ENCODE measurements at places on chromosomes 4 and X.

DNA sequence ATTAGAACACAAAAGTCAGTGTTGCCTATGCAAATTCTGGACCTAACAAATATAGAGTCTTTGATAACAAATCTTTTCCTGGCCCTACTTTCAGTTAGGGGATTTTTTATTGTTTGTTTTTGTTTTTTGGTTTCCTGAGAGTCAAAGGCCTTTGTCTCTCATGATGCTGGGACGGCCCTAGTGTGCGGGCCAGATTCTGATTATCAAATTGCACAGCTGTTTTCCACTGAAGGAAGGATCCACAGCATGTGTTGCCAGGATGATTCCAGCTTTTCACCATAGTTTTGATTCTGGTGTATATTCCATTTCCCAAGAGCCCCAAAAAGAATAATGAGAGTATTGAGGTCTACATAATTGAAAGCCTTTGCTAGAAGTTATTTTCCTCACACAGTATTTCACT, 248.2 kb downstream of the CAMK2D start:
- DNase-seq, result no peak

- DNase-seq, result no peak
These were observed 33.3 kb upstream of the FAM47C start for GRCh38 chrX:36974911-36975310.

DNA sequence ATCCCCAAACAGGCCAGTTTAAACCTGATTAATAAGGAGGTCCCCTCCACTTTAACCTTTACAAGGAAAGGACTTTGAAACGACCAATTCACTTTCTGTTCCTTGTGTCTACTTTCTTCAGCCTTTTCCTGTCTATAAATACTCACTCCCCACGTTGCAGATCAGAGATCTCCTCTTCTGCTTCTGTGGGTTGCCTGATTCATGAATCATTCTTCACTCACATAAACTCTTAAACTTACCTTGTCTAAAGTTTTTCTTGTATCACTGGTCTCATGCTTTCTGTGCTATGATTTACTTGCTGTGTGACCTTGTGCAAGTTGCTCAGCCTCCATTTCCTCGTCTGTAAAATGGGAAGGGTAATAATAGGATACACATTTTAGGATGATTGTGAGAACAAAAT, 236.1 kb downstream of the QDPR start:
- DNase-seq, result no peak

- no peak for DNase-seq
These were observed 644 bp downstream of the ERCC6L start for GRCh38 chrX:72238183-72238582.

- no peak for DNase-seq
These were observed 285.0 kb upstream of the BOD1L1 start for GRCh38 chr4:13912436-13912925.

DNA sequence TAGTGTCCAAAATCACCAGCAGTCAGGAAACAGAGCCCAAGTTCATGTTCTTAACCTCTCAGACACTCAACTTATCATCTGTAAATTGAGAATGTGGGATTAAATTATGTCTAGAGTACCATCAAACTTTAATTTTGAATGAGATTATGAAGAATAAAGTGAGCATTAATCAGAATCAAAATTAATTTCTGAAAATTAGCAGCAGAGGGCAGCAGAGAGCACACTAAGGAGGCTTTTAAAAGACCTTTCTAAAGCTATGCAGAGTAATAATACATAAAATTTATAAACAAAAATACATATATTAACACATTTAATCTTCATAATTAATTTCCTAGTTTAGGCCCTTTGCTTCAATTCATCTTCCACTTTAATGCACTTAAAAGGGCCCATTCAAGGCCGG, 7.1 kb downstream of the TASL start:
- peak; percentile 34 for DNase-seq

GRCh38 chrX:107272431-107272921, 66.1 kb downstream of the DNAAF6 start:
- DNase-seq, result no peak

DNA sequence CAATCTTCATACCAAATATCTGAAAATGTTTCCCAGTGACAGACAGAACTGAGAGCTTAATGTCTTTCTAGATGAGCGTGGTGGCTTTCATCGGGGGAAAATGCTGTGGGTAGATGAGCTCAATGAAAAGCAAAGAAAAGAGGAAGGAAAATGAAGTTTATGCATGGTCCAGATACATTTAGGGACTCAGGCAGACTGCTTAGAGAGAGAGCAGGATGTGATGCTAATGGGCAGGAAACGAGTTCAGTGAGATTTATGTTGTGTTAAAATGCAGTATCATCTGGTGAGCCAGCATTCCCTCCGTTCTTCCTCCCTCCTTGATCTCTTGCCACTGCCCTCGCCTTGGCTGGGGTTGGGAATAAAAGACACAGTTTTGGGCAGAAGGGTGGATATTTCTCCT, 229.2 kb downstream of the GBA3 start:
- no peak for DNase-seq

DNA sequence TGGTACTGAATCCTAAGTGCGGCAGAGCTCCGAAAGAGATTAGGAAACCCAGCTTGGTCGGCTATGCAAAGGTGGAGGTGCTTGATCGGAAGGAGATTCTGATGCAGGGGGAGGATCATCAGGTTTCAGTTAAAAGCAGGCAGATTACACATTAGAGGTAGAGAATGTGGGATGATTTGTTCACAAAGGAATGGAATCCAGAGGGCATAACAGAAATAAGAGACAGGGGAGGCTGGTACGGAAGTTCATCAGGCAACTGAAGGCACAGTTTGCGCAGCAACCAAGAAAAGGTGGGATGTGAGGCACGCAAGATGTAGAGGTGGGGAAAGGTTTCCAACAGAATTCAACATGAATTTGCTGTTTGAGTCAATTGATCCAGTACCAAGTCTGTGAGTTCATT, 424 bp upstream of the ZNF330 start:
- no peak for DNase-seq

GRCh38 chrX:140509468-140510305, 4.8 kb upstream of the SOX3 start:
- no peak for DNase-seq

DNA sequence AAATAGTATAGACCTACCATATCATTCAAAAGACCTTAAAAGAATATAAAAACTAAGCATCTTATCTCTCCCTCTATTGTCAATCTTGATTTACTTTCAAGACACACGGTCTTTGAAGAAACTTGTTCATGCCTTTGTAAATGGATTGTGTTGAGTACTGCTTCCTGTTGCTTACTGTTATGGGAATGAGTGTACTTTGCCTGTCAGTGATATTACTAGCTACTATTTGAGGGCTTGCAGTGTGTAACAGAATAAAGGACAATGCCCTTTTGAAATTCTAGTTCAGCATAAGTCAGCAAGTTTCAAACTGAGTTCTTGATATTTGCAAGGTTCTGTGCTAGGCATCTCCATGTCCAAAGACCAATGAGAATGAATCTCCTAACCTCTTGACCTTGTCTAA, 36.0 kb downstream of the CDKL5 start:
- no peak for DNase-seq

DNA sequence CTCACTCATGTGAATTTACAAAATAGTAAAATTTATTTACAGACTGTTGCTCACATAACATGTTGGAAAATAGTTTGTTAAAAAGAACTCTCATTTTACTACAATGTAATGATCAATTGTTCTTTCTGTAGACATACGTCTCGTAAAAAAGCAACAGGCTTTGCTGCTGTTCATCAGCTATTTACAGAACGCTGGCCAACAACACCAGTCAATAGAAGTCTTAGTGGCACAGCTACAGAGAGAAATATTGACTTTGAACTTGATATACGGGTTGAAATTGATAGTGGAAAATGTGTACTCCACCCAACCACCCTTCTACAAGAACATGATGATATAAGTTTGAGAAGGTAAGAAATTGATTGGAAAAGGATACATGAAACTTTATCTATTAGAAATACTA, 47.6 kb upstream of the ADAD1 start:
- no peak for DNase-seq
